ENCODE measurements at places on chromosomes 11 and 22.

DNA sequence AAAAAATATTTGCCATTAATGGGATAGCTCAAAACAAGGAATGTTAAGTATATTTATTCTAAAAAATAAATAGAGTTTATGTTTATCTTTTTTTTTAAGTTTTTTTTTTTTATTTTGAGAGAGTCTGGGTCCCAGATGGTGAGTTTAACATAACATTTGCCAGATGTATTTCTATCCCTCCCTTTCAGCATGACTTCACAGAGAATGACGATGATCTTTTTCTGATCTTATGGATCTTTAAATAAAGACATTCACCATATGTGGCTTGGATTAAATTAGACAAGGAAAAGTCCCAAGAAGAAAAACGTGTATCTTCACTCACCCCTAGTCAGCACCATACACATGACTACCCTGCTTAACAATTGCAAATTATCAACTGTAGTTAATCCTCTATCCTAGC is 839.8 kb upstream of the CNTN5 start:
- DNase-seq = no peak

GRCh38 chr11:16000065-16000464 is 356.3 kb downstream of the SOX6 start:
- peak; percentile 13 for DNase-seq

GRCh38 chr11:88779577-88779976 is 286.2 kb downstream of the GRM5 start:
- peak; percentile 15 for DNase-seq

DNA sequence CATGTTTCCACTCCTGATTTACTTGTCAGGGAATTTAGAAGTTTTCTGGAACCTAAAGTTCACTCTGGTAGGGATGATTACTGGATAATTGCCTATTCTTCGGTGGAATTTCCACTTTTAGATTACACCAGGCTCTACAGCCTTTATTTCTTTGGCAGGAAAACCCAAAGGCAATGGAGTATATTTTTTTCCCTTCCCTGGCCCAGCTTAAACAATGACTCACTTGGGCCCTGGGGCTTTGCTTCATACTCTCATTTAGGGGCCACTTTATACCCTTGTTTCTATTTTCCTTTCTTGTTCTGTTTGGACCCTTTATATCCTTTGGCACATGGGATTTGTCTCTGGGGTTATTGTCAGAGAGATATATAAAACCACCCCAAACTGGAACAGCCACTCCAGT is 114.7 kb downstream of the CSTPP1 start:
- peak; percentile 58 for DNase-seq

GRCh38 chr11:85709941-85710702 is 24.1 kb upstream of the CCDC89 start:
- no peak for DNase-seq

DNA sequence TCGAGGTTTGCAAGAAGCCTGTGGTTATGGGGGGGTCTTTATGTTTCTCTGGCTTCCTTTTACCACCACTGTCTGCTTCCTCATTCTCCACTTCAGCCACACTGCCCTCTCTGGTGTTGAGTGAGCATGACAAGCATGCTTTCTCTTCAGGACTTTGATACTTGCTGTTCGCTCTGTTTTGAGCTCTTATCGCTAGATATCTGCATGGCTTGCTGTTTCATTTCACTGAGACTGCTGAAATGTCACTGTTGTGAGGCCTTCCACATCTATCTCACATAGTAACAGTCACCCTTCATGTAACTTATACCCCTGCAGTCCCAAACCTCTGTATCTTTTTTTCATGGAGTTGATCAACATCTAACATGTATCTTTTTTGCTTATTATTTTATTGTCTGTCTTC is 59.8 kb downstream of the TMEM135 start:
- DNase-seq = peak; percentile 40

DNA sequence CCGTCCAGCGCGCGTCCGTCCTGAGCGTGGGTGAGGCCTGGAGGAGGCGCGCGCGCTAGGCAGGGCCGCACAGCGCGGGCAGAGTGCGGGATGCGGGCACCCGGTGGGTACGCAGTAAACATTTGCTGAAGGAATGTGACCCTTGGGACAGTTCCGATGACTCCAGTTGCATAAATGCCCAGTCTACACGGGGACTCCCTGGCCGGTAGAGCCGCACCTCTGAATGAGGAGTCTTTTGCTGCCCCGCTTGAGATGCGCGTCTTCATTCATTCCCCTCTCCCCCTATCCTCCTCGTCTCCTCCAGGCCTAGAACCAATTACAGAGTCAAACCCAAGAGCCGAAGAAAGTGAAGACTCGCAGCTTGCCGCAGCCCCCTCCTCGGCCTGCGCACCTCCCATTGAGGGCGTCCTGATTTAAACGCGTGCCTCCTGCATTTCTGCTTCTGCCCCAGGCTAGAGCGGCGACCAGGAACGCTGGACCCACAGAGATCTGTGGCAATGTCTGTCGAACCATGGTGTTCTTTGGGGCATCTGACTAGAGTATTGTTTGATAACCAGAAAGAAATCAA is 729 bp upstream of the CHKB start:
- DNase-seq = no peak

DNA sequence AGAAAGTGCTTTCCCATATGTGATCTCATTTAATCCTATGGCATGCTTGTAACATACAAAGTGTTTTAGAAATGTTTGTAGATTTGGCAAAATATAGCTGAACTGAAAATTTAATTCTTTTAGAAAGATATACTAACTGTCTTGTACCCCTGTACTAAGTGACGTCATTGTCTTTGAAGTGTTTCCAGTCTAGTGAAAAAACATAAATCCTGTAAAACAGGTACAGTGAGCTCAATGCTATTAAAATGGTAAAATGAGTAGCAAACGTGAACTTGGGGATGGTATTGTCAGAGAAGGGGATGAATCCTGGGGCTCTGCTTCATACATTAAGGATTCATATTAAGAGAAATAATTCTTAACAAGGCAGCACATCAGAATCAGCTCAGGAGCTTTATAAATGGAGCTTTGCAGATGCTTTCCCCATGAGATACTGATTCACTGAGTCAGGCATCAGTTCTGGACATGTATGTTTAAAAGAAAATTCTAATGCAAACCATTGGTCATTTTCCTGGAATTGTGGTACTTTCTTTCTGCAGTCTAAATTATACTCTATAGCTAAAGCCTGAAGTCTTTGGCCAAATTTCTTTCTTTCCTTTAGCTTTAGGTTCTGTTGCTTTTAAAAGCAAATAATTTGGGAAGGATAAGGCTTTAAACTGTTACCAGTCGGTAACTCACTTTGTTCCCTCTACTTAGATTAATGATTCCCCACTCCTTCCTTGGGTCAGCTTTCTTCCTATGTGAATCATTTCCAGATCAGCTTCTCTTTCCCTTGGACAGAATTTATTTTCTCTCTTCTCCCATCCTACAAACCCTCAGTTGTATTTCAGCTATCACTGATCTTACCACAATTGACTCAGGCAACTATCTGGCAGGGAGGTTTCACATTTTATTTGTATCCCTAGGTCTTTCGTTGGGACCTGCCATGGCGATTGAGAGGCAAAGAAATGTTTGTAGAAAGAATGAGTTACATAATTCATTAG is 57.5 kb upstream of the DDI1 start:
- DNase-seq = no peak

DNA sequence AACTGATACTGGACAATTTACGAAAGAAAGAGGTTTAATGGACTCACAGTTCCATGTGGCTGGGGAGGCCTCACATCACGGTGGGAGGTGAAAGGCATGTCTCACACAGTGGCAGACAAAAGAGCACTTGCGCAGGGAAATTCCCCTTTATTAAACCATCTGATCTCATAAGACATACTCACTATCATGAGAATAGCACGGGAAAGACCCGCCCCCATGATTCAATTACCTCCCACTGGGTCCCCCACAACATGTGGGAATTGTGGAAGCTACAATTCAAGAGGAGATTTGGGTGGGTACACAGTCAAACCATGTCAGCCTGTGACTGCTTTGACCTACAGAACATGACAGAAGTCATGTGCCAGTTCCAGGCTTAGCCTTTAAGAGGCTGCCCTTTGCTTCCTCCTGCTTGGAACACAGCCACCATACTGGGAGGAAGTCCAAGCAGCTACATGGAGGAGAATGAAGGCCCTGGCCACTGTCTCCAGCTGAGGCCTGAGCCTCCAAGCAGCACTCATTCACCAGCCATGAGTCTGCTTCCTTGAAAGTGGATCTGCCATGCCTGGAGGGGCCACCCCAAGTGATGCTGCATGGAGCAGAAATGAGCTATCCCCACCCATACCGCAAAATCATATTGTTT is 10.9 kb upstream of the GAL start:
- DNase-seq = peak; percentile 31

DNA sequence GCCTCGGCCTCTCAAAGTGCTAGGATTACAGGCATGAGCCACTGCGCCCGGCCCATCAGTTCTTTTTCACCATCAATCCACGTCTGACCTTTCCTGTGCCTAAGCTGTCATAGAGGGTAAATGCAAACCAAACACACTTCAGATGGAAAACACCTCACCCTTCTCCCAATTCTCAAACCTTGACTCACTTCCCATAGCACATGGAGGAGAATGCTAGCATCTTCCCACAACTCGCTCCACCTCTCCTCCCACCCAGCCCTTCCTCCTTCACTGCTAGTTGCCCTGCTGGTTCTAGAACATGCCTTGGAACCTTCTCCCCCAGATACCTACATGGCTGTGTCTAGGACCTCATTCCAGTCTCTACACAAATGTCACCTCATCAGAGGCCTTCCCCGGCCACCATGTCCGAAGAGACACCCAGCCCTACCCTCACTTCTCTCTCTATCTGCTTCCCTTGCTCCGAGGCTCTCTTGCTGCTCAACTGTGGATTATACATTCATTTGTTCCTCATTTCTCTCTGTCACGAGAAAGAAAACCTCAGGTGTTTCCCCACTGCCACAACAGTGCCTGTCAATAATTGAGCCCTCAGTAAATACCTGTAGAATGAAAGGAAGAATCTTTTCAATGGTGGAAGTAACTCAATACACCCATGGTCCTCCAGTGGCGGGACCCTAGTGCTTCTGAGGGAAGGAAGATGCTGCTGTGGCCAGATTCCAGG is 21.3 kb upstream of the NCF4 start:
- DNase-seq = peak; percentile 63

- DNase-seq = no peak
Observed at GRCh38 chr11:72842126-72842525, 27.9 kb downstream of the ATG16L2 start.

GRCh38 chr11:130706572-130706971 is 209.7 kb downstream of the SNX19 start:
- DNase-seq = peak; percentile 70

DNA sequence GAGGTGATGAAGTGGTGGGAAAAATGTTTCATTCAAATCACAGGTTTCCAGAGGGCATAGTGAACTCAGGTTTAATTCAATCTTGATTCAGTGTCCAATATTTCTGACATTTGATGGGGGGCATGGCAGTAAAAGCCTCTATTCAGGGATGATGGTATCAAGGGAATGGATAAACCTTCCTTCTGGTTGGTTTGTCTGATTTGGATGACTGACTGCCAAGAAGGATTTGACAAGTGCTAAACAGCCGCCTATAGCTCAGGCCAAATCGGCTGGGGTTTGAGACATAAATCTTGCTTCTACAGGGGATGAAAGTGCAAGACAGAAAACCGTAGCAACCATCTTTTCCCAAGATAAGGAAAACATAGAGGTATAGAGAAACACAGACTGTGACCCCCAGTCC is 121.8 kb upstream of the C11orf87 start:
- DNase-seq = no peak

DNA sequence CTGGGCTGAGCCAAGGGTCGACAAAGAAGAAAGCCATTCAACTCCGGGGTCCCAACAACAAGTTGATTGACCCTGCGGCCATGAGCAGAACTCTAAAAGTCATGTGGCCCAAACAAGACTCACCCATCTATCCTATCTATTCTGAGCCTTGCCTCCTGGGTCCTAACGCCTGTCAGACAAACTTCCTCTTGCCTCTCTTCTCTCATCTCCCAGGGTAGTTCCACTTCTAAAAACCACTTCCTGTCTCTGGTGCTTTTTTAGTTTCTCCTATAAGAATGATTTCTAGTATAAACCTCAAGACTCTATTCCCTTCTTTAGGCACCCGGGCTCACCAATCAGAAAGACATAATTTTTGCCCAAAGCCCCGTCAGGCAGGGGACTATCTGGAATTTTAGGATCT is 530.2 kb downstream of the DLG2 start:
- no peak for DNase-seq

DNA sequence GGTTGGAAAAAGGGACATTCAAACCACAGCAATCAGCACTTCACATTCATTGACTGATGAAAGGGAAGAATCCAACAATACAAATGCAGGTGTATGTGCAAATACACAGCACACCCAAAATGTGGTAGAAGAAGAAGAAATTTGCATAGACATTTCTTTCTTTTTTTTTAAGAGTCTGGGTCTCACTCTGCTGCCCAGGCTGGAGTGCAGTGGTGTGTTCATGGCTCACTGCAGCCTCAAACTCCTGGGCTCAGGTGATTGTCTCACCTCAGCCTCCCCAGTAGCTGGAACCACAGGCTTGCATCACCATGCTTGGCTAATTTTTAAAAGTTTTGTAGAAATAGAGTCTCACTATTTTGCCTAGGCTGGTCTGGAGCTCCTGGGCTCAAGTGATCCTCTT is 21.9 kb downstream of the CARS1 start:
- no peak for DNase-seq

- DNase-seq = no peak
Observed at GRCh38 chr22:49519117-49519737, 308.4 kb downstream of the BRD1 start.

- DNase-seq = peak; percentile 100
Observed at GRCh38 chr11:35629914-35630313, 11.7 kb downstream of the FJX1 start.

DNA sequence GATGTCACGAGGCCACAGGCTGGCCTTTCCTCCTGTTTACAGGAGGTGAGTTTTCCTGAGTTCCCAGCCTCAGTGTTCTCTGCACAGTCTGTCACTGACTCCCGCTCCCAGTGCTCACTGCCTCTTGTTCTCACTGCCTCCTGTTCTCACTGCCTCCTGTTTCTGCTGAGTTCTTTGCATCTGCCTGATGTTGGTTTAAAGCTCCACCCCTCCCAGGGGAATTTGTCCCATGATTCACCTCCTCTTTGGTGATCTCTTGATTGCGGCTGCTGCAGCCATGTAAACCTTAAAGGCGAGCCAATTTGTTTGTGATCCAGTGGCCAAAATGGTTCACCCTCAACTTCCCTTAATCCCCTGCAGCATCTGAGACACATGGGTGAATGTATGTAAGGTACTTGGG is 6.0 kb upstream of the TUBA8 start:
- peak; percentile 7 for DNase-seq

DNA sequence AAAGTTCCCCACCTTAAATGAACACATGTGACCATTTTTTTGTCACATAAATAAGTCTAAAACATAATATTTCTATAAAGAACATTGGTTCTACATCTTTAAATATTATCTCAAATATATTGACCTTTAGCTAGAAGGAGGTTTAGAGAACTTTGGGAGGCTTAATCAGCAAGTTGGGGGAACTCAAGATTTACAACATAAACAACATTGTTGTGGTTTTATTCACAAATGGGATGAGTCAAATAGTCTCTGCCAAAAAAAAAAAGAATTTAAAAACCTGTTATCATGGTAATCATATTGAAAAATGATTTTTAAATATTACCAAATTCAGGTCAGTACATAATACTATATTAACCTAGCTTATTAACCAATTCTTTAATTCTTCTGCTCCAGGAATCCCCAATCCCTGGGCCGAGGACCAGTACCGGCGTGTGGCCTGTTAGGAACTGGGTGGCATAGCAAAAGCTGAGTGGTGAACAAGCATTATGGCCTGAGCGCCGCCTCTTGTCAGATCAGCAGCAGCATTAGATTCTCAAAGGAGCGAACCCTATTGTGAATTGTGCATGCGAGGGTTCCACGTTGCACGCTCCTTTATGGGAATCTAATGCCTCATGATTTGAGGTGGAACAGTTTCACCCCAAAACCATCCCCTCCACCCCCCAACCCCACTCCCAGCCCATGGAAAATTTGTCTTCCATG is 98.2 kb downstream of the RDX start:
- peak; percentile 53 for DNase-seq
